Breast epithelium (tissue), 4 donors: ENCODE measurements at places on chromosomes 11 and 22. TPM values are rescaled to one million over a fixed set of nuclear protein-coding genes. Genes with fewer than 3 reads are reported as not detected.

SCGB1C1 gene
- not detected for total RNA-seq

DNA sequence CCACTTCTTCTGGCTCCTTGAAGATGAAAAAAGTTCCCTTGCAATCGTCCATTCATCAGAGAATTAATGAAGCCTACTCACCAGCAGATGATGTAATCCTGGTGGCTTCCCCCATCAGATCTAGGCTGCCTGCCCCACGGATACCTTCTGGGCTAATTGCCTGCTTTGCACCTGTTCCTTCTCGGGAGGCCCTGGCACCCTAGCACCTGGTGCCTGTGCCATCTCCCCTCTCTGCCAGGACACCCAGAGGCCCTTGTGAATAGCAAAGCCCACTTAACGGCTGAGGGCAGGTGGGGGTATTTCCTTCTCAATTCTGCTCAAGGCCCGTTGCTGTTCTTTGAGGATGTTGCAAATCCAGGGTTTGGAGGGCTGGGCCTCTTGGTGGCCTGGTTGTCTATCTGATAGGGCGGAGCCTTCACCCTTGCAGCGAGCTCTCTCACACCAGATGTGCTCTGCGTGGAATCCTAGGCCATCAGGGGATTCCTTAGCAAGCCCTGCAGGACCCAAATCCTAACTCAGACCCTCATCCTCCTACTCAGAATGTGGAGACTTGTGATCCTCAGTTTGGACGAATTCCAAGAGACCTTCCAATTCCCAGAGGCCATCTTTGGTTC is at the start of gene LMO2:
LMO2 (minus strand) TSS at position 363 of the 614 bp plus-strand sequence. CDS start 22,360 bp downstream, outside the sequence.
- no peak for DNase-seq

GRCh38 chr22:18118345-18118915 is 7.8 kb downstream of the TUBA8 start:
- no peak for DNase-seq

DNA sequence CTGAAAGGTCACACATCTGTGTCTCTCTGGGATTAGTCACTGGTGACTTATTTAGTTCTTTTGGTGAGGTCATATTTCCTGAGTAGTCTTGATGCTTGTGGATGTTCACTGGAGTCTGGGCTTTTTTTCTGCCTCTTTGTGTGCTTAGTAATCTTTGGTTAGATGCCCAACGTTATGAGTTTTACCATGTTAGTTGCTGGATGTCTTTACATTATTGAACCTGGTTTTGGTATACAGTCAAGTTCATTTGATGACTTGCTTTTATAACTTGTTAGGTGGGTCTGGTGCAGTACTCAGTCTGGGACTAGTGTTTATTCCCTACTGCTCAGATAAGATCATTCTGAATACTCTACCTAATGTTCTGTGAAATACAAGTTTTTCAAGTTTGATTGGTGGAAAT is 26.2 kb upstream of the SLC37A2 start:
- DNase-seq = no peak

GRAP2 gene
- 0.66 TPM for total RNA-seq

DNA sequence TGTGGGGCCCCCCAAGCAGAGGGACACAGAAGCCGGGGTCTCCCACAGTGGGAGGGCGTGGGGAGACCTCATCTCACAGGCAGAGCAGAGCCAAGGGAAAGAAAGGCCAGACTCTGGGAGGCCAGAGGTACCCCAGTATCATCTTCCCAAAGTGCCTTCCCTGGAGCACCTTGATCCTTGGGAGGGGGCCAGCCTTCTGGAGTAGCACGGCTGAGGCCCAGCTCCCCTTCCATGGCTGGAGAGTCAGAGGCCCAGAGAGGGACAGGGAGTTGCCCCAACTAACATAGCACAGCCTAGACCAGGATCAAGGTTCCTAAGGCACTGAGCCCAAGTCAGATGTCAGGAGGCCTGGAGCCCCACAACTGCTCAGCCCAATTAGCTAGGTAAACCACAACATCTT is 50.6 kb downstream of the ELFN2 start:
- DNase-seq = no peak

DNA sequence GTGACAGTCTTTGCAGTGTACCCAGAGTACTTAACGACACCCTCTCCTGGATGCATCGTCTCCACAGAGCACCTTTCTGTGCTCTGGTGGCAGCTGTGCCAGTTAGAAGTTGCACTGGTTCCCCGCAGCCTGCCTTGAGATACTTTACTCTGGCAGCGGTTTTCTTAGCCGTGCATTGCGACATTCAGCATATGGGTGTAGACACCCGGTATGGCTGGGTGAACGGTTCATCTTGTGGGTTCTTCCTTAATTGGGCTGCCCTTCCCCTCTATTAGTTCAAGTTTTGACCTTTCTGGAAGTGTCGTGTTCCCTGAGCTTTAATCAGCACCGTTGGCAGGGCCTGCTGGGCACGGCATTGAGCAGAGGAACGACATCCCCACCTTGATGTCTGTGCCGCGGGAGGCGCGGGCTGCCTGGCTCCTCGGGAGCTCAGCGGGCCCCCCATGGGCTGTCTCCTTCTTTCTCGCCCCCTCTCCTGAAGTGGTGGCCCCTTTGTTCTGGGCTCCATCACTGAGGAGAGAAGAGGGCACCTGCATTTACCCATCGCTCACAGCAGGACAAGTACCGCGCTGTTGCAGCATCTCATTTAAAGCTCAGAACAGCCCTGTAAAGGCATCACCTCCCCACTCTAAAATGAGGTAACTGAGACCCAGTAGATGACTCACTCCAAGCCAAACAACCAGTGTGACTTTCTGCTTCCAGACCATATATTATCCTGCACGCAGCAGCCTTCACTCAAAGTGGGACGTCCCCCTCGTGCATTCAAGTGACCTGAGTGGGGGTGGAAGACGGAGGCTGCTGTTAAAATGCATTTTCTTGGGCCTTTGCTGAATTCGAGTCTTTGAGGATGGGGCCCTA is 13.3 kb downstream of the FAM83F start:
- no peak for DNase-seq

DNA sequence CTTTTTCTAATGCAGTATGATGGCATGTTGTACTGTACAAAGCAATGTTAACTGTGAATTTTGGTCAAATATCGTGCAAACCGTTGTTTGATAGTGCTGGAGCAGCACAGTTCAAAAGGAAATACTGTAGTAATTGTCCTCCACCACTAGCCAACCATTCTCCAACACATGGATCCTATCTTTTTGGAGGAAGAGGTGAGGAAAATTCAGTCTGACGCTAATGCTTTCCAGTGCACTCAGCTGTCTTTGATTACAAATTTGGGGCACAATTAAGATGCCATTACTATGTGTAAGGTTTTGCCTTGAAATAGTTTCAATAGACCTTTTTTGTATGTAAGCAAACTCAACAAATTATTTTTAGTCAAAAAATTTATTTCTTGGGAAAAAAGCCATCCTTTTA is 240.5 kb upstream of the CCDC179 start:
- no peak for DNase-seq

CELF1 gene
- 94.1 TPM for total RNA-seq

DNA sequence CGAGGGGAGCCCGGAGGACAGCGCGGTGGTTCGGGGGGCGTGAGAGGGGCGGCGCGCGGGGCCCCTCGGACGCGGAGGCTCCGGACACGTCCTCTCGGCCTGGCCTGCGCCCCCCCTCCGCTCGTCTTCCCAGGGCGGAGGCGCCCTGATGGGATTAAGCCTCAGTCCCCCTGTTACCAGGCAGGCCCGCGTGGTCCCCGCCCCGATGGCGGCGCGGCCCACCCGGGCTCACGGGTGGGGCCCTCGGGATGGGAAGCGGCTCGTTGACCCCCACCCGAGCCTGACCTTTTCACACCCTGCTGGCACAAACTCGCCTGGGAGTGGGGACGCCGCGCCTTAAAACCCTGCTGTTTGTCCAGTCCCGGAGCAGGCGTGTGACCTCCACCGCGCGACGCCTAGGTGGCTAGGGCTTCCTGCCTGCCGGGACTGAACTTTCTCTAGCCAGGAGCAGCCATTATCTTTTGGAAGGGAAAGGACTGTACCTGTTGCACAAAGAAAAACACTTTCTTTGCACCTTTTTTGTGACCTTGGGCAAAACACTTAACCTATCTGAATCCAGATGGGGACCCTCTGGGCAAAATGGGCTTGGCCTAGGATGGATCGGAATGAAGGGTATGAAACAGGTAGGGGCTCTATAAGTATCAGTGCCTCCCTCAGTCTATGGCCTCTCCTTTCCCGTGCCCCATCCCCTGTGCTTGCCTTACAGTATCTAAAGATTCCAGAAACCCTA is 1.0 kb downstream of the KIAA1671 start:
- DNase-seq = no peak

DNA sequence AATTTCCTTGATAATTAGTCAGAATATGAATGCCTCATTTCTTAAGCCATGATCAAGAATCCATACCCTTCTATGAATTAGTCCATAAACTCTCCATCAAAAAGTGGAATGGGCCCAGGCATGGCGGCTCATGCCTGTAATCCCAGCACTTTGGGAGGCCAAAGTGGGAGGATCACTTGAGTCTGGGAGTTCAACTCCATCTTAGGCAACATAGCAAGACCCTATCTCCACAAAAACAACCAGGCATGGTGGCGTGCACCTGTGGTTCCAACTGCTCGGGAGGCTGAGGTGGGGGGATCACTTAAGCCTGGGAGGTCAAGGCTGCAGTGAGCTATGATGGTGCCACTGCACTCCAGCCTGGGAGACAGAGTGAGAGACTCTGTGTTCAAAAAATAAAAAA is 52.1 kb upstream of the SHANK2 start:
- no peak for DNase-seq

GRCh38 chr11:35784699-35785098 is 122.1 kb downstream of the TRIM44 start:
- DNase-seq = no peak

- DNase-seq = no peak
Observed at GRCh38 chr11:103480421-103480820, 371.2 kb downstream of the DYNC2H1 start.

APOBEC3H gene
- 0.32 TPM for total RNA-seq
